ENCODE measurements at places on chromosomes 5 and 9.

- DNase-seq: peak; percentile 90
These were observed 1.0 kb upstream of the RXRA start for GRCh38 chr9:134325096-134325812.

- DNase-seq: no peak
These were observed 1027.7 kb downstream of the NR2F1-AS1 start for GRCh38 chr5:92553326-92553725.

- DNase-seq: no peak
These were observed 2.7 kb downstream of the EPB41L4B start for GRCh38 chr9:109317979-109318741.

DNA sequence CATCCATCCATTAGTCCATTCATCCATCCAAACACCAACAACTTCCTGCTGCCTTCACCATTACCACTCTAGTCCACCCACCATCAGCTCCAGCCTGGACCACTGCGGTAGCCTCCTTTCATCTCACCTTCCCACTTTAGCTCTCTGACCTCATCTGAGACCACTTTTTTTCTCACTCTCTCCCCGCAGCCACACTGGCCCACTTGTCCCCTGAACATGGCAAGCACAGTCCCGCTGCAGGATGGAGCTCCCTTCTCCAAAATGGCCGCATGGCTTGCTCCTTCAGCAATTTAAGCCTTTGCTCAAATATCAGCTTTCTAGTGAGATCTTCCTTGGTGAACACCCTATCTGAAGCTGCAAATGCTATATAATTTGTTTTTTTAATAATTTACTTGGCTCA is 11.1 kb downstream of the CSF1R start:
- DNase-seq: no peak

- no peak for DNase-seq
These were observed 3.8 kb downstream of the CAVIN4 start for GRCh38 chr9:100581661-100582060.

- no peak for DNase-seq
These were observed 223.2 kb downstream of the CACNA1B start for GRCh38 chr9:138100711-138101350.

DNA sequence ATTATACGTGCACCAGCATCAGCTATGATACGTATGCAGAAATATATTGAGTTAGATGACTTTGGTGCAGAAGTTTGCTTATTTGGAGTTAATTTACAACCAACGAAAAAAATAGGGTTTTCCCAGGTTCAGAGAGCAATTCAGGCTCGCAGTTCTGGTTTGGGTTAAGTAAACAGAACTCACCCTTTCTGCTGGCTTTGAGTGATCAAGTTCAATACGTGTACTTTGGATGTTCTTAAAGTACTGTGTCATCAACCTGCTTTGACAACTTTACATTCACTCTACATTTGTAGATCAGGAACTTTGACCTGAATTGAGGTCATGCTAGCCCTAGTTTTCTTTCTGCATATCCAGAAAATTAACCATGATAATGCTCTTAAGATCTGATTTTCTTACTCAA is 40.7 kb downstream of the ACOT12 start:
- no peak for DNase-seq
